ENCODE measurements at places on chromosomes 12 and 14.
A peak's percentile ranks its signal among the peaks of the same experiment; 100 is the strongest.

DNA sequence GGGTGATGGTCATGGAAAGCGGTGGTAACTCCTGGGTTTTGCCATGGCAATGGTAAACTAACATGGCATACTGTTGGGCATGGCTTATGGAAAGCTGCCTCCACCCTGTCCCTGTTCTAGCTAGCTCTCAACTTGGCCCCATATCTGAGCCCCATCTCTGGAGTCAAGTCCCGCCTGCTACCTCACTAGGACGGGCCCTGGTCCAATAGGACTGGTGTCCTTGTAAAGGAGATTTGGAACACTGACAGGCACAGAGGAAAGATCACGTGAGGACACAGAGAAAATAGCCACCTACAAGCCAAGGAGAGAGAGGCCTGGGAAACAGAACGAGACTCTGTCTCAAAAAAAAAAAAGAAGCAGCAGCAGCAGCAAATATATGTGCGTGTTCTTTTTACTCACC is 59.8 kb downstream of the RNFT2 start:
- DNase-seq, result no peak

DNA sequence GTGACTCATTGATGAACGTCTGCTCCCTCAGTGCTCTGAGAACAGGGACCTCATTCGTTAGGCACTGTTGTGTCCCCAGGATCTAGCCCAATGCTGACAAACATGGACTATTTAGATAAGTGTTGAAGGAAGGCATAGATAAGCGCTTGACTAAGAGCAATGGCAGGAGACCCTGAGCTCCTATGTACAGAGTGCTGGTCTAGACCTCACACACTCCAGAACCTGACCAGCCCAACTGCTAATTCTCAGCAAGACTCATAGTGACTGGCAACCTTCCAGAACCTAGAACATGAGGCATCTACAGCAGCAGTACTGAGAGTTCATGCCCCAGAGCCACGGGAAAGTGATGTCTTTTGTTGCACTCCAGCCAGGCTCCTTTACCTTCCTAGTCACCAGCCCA is 69.2 kb downstream of the CRACR2A start:
- no peak for DNase-seq

GRCh38 chr12:57756406-57757341 is 1.8 kb downstream of the MARCHF9 start:
- DNase-seq, result peak; percentile 31

DNA sequence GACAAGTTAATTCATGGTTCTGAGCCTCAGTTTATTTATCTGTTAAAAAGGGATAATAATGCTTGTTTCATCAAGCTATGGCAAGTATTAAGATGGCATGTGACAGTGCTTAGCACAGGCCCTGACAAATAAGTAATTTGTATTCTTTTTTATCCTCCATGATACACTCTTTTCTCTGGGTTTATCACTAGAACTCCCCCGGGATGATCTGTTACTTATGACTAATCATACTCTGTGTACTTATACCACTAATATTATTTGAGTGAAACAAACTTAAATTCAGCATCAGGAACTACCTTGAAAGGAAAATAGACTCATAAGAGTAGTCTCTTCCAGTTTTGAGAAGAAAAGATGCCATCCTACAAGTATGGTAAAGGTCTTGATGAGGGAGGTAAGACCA is 283.8 kb downstream of the PAWR start:
- no peak for DNase-seq

DNA sequence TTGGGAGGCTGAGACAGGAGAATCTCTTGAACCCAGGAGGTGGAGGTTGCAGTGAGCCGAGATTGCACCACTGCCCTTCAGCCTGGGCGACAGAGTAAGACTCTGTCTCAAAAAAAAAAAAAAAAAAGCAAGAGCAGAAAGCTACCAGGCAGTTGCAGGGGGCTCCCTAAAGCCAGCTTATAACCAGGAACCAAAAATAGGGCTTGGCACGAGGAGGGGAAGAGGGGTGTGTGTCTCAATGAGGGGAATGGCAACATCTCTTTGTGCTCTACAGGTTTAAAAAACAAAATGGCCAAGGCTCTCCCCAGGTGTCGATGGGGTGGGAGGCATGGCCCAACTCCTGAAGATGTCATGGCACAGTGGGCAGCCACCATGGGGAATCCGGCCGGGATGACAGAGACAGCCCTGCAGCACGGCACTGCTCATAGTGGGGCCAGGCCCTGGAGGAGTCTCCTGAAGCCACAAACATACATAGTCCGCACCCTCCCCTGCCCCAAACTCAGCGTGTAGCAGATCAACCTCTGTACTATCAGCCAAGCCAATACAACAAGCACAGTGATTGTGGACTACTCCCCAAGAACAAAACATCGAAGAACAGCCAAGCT is 16.0 kb upstream of the EIF5 start:
- DNase-seq, result no peak

DNA sequence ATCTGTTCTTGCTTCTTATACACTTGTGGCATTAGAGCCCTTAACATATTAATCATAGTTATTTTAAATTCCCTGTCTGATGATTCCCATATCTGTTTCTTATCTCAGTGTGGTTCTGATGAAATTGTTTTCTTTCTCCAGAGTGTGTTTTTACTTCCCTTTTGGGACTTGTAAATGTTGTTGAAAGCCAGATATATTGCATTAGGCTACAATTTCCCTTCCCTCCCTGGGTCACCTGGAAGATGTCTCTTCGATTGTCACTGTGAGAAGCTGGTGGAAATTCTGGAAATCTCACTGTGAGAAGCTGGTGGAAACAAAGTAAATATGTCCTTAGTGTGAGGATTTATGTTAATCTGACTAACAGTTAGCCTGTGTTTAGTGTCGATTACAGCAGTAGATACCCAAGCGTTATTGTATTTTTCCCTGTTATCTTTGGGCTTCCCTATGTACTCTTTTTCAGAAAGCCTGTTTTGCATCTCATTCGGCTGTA is 717.3 kb downstream of the TRHDE start:
- DNase-seq, result no peak

DNA sequence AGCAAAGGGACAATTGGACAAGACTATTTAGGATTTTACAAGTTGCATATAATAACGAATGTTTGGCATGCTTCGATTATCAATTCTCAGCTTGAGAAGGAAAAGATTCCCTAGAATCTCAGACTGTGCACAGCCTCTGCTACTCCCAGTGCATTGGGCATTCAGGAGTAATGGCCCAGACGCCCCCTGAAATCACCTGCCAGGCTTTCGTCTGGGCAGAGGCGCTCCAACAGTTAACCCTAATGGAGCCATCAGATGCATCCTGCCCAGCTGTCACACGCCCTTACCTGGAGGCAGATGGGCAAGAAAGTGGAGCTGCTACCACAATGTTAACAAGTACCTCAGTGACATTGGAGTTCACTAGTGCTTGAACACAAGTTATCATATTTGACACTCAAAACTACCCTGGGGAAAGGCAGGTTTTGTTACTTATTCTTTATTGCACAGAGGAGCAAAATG is 927 bp upstream of the LRP6 start:
- no peak for DNase-seq

GRCh38 chr12:111368291-111368787 is 556 bp downstream of the PHETA1 start:
- DNase-seq, result no peak

- no peak for DNase-seq
Measured at GRCh38 chr12:104748356-104748755, 209.7 kb downstream of the SLC41A2 start.

- no peak for DNase-seq
Measured at GRCh38 chr14:54529811-54530210, 20.1 kb downstream of the CGRRF1 start.

GRCh38 chr14:38297681-38298080 is 41.8 kb upstream of the CLEC14A start:
- no peak for DNase-seq

GRCh38 chr12:80707126-80707829 is at the start of gene MYF6:
Gene MYF6, plus strand, starts transcription at chr12:80707634. Its CDS starts 86 bp downstream, at chr12:80707720.
- DNase-seq, result no peak

GRCh38 chr14:54902521-54903420 is at the start of gene GCH1:
Gene GCH1, minus strand, starts transcription at chr14:54902826. Its CDS starts 163 bp downstream, at chr14:54902663.
- peak; percentile 42 for DNase-seq

- DNase-seq, result no peak
Measured at GRCh38 chr12:27008081-27008480, 6.1 kb downstream of the TM7SF3 start.

DNA sequence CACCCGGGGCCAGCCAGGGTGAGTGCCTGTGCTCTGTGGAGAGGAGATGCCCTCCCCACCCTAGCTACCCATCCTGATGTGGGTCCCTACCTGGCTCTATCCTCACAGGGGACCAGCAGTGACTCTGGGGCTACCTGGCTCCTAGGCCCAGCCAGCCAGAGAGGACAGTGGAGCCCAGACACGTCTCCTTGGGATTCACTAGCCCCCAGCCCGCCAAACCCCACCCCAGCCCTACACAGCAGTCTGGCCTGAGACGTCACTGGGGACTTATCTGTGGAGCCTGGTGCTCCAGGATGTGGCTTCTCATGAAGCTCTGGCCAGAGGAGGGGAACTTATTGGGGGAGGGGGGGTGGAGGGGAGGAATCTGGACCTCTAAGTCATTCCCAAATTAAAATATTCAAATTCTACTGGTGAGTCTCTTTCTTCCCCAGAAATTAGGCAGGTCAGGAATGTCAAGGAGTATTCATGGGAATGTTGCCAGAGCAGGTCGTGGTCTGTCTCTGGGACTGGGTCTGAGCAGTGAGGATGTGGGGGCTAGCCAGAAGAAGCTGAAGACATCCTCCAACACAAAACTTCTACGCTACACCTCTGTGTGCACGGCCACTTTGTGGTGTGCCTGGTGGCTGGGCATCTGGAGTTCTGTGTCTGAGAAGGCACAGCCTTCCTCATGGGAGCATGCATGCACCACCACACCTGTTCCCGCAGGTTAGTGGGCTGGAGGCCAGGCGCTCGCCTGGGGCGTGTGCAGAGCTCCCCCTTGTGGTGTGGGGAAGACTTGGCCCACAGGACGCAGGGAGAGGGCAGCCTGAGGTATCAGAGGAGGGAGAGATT is 2.7 kb downstream of the CMTM5 start:
- DNase-seq, result peak; percentile 20

GRCh38 chr12:104858611-104859543 is 99.2 kb downstream of the SLC41A2 start:
- DNase-seq, result no peak

DNA sequence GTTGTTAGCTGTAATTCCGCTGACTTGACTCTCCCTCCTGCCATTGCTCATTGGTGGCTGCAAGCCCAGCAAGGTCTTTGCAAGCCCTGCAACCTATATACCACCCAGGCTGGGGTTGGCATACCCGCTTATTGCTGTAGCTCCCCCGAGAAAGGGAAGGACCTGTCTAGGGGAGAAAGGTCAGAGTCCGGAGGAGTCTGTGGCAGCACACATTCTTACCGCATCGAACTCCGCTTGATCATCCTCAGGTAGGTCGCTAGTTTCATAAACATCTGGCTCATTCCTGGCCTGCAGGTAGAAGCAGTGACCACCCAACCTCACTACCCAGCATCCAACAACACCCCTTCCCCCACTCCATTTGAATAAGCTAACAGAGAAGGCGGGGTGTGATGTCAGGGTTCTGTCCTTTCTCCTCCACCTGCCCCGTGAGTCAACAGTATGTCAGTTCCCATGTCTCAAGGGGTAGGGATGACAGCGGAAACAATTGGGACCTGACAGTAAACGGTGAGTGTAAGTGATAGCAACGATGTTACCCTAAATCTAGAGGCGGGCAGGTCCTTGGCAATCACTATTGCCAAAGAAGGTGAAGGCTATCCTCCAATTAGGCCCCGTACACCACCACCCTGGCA is 1.1 kb downstream of the DCTN2 start:
- DNase-seq, result no peak

GRCh38 chr12:34406996-34407300 is 384.7 kb downstream of the ALG10 start:
- DNase-seq, result no peak
